AG20443 (cell line): ENCODE measurements at places on chromosomes 2 and 18.

- peak; percentile 13 for DNase-seq
Observed at GRCh38 chr2:112301171-112301584, 25.8 kb downstream of the ZC3H6 start.

- DNase-seq = no peak
Observed at GRCh38 chr2:45843136-45843535, 191.7 kb downstream of the PRKCE start.

- no peak for DNase-seq
Observed at GRCh38 chr2:25380586-25381375, 39.1 kb upstream of the DNMT3A start.

DNA sequence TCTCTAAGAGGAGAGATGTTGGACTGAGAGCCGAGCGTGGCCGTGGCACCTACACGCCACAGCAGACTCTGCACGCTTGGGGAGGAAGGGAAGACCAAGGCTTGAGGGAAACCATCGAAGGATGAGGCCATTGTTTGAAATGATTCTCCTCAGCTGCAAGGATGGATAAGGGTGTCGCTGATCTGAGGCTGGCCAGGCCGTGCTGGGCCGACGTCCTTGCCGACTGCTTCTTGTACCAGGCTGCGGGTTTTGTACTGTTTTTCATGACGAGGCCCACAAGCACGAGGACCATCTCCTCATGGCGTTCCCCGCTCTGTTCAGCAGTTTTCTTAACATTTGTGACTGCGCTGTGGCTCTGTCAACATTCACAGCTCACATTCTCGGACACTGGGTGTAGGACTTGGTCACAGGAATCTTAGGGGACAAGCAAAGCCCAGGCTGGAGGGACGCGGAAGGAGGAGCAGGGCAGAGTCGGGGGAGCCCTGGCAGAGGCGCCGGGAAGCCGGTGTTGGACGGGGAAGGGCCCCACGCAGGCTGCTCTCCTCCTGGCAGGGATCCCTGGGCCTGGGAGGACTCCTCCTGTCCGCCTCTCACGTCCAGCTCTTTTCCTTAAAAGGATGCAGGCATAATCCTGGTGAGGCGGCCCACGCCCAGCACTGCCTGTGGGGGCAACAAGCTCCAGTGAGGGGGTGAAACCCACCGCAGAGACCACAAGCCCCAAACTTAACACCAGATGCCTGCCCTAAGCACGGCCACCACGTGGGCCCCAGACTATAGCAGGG is 259.0 kb upstream of the SALL3 start:
- DNase-seq = no peak

- no peak for DNase-seq
Observed at GRCh38 chr2:81675641-81676040, 1371.1 kb upstream of the LRRTM1 start.

DNA sequence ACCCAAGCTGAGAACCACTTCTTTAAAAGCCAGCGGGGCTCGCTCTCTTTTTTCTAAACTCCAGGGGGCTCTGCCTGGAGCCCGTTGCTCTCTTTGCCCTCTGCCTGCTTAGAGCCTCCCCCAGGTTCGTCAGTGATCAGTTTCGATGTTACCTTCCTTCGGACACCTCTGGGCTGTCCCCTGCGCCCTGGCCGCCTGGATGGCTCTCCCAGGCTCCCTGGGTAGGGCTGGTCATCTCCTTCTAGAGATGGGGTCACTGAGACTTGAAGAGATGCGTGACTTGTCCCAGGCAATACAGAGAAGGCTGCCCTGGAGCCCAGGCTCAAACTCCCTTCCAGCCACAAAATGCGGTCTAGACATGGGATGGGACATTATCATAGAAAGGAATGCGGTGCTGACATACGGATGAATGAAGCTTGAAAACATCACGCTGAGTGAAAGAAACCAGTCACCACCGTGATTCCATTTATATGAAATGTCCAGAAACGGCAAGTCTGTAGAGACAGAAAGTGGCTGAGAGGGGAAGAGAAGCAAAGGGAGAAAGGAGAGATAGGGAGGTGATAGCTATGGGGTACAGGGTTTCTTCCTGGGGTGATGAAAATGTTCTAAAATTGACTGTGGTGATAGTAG is 14.6 kb downstream of the KCNF1 start:
- no peak for DNase-seq

DNA sequence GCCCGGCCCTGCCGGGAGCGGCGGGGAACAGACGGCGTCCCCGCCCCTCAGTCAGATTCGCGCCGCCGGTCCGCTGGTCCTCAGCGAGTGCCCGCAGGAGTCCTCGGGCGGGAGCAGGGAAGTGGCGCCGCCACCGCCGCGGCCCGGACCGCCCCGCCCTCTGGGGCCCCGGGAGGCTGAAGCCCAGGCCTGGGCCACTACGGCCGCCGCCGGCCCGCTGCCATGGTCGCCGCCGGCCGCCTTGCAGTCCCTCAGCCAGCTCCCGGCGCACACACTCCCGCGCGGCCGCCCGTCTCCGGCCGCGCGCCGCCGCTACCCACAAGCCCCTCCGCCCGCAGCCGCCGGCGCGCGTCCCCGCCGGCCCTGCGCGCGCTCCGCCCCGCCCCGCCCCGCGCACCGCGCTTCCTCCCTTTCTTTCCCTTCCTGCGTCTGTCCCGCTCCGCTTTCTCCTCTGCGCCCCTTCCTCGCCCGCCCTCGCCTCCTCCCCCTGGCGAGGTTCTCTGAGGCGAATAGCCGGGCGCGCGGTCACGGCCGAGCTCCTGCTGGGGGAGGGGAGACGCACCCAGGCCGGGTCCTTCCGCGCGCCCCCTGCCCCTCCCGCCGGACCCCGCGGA is at the start of gene ROCK2:
Gene ROCK2, minus strand, starts transcription at position 295 of the 614 bp plus-strand sequence. CDS start 500 bp downstream, outside the sequence.
- peak; percentile 93 for DNase-seq
